ENCODE measurements at places on chromosomes 1 and 21.

DNA sequence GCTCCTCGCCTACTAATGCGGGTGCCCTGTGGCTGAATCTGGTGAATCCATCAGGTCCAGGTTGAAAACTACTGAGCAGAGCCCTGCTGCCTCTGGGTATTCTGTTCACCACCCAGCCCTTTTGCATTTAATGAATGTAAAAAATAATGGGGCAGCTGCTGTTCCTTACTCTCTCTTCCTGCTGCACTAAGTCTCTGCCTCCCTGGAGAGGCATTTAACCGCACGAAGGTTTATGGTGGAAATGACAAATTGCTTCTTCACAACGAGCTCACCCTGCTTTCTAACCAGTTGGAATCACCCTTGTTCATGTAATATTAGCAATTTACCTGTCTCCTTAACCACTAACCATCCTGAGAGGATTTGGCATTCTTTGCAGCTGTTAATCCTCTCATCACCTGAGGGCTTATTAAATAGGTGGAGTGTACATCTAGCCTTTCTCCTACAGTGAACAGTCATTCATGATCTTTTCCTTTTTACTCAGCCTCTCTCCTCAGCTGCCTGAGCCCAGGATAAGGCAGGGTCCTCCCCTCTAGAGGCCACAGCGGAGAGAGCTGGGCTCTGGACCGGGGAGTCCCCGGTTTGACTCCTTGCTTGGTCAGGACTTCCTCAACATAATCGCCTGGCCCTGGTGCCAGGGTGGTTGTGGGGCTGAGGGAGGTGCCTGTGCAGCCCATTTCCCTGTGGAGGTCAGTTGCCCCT, 97.6 kb downstream of the NOS1AP start:
- DNase-seq = no peak

DNA sequence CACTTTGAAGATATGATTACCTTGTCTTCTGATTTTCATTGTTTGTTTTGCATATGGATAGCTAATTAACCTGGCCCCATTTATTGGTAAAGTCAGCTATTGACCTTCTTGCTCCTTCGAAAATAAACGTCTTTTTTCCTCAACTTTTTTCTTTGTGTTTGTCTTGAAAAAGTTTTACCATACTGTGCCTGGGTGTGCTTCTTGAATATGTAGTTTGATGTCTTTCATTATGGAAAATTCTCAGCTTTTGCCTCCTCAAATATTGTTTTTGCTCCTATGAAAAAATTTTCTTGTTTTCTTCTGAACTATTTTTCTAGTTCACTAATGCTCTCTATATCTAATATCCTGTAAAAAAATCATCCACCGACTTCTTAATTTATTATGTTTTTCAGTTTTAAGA, 25.0 kb downstream of the LHX8 start:
- no peak for DNase-seq

GRCh38 chr21:25199944-25200343, 407.3 kb downstream of the MRPL39 start:
- DNase-seq = no peak

DNA sequence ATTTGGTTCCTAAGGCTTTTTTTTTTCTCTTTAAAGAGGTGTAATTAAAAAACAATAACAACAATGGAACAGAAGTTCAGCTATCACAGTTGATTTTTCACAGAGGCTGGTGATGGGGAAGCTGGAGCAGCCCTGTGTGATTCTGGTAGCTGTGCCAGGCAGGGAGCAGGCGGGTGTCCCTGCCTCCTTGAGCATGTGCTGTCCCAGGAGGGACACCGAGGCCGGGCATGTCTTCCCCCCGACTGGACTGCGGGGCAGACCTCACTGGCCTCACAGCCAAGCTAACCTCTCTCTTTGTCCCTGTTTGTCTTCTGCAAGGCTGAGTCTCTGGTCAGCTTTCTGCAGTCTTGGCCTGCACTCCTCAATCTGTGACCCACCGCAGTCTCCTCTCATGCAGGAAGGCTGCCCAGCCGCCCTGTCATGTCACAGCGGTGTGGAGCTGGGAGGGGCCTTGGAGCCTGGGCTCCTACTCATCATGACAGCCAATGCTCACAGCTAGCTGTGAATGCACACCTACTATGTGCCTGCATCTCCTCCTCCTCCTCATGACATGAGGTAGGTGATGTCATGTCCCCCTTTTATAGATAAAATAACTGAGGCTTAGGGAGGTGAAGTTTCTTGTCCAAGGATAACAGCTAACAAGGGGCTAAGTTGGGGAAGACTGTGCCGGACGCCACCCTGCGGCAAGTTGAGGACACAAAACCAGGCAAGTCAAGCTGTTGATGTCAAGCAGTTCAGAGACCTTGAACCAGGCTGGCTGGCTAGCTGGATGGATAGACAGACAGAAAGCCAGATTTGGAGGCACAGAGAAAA, 10.3 kb upstream of the ACTL8 start:
- no peak for DNase-seq

- no peak for DNase-seq
Measured at GRCh38 chr1:113861641-113862040, 9.9 kb downstream of the PTPN22 start.

DNA sequence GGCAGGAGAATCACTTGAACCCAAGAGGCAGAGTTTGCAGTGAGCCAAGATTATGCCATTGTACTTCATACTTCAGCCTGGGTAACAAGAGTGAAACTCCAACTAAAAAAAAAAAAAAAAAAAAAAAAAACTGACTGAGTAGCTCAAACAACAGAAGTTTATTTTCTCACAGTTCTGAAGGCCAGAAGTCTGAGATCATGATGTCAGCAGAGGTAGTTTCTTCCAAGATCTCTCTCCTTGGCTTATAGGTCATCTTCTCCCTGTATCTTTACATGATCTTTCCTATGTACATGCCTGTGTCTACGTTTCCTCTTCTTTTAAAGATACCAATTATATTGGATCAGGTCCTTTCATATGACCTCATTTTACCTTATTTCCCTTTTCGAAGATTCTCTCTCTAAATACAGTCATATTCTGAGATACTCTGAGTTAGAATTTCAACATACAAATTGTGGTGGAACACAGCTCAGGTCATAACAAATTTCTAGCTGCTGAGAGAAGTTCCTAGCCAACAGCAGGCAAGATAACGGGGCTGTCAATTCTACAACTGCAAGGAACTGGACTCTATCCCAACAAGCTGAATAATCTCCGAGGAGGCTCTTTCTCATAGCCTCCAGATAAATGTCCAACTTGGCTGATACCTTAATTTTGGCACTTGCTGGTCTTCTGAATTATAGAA, 187.7 kb upstream of the ADAMTS5 start:
- DNase-seq = no peak

GRCh38 chr1:219092206-219092605, 81.5 kb upstream of the LYPLAL1 start:
- no peak for DNase-seq

DNA sequence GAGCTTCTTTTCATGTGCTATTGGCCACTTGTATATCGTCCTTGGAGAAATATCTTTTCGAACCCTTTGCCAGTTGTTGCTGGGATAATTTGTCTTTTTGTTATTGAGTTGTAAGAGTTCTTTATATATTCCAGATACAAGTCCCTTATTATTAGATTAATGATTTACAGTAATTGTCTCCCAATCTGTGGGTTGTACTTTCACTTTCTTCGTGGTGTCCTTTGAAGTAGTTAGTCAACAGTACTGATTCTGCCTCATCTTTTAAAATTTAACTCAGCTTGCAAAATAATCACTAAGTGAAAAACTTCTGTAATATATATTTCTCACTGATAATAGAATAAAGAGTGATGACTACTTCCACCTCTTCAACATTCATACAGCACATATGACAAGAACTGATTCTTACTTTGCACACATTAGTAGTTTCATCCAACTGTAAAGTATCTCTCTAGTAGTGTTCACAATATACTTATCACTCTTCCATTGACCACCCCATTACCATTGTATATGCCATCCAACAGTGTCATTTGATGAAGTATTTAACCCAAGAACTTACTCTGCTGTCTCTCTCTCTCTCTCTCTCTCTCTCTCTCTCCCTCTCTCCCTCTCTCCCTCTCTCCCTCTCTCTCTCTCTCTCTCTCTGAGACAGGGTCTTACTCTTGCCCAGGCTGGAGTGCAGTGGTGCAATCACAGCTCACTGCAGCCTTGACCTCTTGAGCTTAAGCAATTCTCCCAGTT, 104.2 kb upstream of the DMRTA2 start:
- DNase-seq = no peak

DNA sequence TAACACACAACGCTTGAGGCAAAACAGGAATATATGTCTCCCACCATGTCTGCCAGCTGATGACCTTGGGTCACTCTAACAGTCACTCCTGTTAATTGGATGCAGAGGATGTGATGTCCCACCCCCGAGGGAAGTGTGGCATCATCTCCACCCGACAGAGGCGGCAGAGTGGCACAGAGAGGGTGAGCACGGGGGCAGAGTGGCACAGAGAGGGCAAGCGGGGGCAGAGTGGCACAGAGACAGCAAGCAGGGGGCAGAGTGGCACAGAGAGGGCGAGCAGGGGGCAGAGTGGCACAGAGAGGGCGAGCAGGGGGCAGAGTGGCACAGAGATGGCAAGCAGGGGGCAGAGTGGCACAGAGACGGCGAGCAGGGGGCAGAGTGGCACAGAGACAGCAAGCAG, 44.3 kb downstream of the DISP3 start:
- DNase-seq = no peak

GRCh38 chr1:87706779-87707228, 378.1 kb downstream of the LMO4 start:
- no peak for DNase-seq

DNA sequence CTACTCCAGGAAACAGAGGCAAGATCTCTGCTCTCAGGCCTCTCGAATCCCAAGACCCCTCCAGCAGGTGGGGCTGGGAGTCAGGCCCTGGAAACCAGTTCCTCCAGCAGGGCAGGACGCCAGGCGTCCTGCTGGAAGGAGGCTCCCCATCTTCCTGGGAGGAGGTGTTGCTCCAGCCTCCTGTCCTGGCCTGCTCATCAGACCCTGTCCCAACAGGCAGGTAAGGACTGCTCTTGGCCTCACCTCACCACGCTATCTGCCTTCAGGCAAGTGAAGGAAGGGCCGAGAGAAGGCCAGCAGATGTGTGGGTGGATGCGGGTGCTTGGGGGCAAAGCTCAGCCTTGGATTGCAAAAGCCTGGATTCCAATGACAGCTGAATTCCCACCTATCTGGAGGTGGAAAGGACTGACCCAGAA, 82.9 kb downstream of the SSBP3 start:
- no peak for DNase-seq

- DNase-seq = no peak
Measured at GRCh38 chr1:222037720-222038119, 295.8 kb upstream of the DUSP10 start.

DNA sequence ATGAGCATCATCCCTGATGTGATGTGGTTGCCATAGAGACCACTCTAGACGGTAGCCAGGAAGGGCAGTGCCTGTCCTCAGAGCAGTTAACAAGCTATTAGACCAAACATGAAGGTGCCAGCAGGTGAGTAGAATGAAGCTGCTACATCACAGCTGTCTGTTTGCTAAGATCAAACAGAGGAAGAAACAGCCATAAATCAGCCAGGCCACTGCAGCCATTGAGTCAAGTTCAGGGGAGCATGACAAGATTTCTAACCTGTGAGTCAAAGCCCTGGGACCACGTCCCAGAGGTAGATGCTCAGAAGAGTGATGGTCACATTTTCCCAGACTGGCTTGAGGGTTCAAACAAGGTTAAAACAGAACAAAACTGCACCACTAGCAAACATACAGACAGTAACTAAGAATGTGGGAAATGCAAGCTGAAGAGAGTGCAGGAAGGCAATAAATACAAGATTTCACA, 450.6 kb upstream of the DAB1 start:
- no peak for DNase-seq

DNA sequence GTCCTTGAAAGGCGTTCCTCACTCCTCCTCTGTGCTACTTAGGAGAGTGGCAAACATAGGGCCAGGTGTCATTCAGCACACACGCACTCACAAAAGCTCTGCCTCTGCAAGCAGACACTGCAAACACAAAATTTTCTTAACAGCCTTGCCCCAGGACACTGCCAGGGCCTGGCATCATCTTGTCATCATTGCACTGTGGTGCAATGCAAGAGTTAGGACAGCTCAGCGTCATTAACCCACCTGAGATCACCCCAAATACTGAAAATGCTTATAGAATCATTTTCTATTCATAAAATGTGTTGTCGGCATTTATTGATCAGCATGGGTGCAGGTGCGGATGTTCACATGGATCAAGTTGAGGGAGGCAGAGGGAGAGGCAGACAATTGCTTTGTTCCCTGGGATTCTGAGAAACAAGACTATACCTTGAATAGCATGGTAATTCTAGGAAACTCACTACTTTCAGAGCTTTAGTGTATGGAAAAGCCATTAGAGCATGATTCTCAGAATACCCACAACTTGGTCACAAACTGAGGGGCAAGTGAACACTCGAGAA, 3.0 kb downstream of the ADAM30 start:
- DNase-seq = no peak

DNA sequence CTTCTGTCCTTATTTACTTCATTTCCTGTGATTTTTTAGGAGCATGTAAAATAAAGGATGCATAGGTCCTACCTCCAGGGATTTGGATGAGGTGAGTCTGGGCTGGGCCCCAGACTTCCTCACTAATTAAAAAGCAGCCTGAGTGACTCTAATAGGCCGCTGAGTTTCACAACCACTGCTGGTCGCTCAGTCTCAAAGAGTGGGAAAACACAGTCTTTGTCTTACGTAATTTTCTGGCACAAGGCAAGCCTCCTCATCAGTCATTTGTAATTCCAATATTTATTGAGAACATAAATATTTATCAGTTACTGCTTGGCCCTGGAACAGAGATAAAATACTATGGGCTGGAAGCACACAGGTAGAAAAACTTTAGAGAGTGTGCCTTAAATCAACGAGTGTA, 195.4 kb upstream of the RUNX1 start:
- no peak for DNase-seq

DNA sequence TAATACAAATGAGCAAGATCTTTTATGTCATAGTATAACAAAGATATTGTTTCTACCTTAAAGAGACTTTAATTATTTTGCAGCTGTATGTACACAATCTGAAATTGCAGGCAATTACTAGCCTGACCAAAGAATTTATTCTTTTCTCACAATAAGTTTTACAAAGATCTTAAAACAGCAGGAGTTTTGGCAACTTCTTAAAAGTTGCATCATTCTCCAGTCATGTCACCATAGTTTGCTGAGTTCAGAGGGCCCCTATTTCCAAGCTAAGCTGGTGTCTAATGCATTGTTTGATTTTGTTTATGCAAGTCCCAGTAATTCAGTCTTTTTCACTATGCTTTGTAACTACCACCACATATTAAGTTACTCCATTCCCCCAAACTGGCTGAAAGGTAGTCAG, 114.8 kb downstream of the DNAH14 start:
- no peak for DNase-seq

All from AG04450 (cell line).